ENCODE measurements at places on chromosomes 4 and X.

DNA sequence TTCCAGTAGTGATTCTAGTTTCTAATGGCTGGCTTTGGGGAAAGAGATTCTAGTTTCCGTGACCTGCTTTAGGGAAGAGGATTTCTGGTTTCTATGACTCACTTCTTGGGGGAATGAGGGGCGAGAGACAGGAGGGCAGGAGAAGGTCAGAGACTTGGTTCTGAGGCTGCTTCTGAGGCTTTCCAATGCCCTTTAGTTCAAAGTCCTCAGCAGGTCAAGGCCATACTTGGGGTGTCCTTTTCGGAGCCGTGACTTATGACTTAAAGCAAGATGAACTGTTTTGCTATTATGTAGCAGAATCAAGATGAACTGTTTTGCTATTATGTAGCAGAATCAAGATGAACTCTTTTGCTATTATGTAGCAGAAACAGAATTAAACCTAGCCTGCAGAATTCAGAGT lies 52.2 kb upstream of the TLR3 start:
- DNase-seq = no peak

GRCh38 chr4:184955116-184955515 lies 63.2 kb upstream of the HELT start:
- DNase-seq = no peak

DNA sequence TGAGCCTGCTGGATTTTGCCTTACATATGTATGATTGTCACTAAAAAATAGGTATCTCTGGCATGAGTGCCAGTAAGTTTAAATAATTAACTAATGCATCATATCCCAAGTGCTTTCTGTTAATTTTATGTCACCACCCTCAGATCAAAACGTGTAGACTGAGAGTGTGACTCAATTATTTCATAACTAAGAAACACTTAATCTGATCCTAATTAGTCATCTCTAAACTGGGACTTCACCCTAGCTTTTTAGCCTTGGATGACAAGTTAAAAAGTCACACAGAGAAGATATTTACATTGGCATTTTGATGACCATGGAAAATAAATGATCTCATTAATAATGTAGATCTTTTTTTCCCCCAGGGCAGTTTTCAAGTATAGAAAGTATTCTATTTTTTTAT lies 23.1 kb upstream of the SLC6A14 start:
- DNase-seq = no peak

GRCh38 chrX:132732236-132732635 lies 226.2 kb downstream of the HS6ST2 start:
- DNase-seq = no peak

- no peak for DNase-seq
Measured at GRCh38 chr4:2058264-2059045, 672 bp upstream of the NAT8L start.

GRCh38 chr4:163137581-163137980 lies 29.1 kb downstream of the NAF1 start:
- DNase-seq = no peak

GRCh38 chr4:158826057-158826456 lies 57.2 kb downstream of the FNIP2 start:
- no peak for DNase-seq

GRCh38 chr4:1544861-1545281 lies 138.6 kb upstream of the NKX1-1 start:
- no peak for DNase-seq
